ENCODE measurements at places on chromosomes 11 and 22. TPM values are rescaled to one million over a fixed set of nuclear protein-coding genes. Genes with fewer than 3 reads are reported as not detected.

- DNase-seq: no peak
These were observed 52.1 kb upstream of the TCF20 start for GRCh38 chr22:42322562-42322926.

The FOSL1 gene
- polyA plus RNA-seq: not detected

GRCh38 chr11:79467761-79468160, 26.9 kb upstream of the TENM4 start:
- DNase-seq: no peak

DNA sequence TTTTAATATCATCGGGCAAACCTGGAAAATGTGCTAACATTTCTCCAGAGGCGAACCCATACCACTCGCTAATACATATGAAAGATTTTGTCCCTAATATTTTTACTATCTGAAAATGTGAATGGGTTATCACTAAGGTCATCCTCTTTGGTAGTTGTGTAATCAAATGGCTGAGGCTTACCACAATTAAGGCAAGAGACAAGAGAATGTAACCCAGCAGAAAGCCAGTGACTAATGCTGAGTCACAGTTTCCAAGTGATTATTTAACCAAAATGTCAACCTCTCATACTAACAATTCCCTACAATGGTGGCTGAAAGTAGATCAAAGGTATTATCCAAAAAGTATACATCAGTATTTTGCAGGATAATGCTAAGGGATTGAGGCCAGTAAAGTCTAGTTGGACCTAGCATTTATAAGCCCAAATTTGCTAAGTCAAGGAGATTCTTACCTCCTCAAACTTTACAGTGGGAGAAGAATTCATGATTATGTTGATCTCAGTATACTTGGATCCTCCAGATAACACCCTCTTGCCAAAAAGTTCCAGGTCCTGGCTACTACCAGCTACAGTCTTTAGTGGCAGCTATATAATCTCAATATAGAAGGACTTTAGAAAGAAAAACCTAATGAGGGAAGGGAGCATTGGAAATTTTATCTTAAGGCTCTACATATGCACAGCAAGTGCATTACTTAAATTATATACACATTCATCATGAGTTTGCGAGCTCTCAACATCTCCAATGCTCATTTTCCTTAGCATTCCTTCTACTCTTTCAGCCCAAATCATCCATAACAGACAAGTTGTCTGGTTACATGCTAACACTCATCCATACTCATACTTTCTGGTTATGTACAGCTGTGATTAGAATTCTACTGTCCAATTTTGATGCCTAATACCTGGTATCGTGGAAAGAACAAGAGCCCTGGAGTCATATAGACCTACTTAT, 25.4 kb downstream of the SIK3 start:
- DNase-seq: no peak

The TMPRSS5 gene
- polyA plus RNA-seq: 1.6 TPM

DNA sequence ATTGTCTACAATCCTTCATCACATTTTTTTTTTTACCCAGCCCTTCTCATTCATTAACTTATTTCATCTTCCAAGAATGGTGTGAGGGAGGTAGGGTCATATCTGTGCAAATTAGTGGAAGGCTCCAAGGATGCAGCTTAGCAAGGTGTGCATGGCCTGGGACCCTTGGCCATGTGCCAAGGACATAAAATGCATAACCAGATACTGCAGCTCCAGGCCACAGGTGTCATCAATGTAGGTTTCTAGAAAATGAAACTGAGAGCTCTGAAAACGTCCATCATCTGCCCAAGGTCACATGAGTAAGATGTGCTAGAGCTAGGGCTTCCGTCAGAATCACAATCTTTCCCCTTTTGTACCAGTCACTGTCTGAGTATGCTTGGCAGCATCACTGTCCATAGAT, 29.8 kb downstream of the ANKK1 start:
- no peak for DNase-seq

The HSCB gene
- 23.6 TPM for polyA plus RNA-seq

Measured in left kidney (tissue), 8 donors.